Amniotic stem cell (primary cell): ENCODE measurements at places on chromosomes 5 and 9.

- DNase-seq: peak; percentile 22
Observed at GRCh38 chr9:116377179-116377798, 223.7 kb downstream of the PAPPA start.

- no peak for DNase-seq
Observed at GRCh38 chr9:14822666-14823065, 87.6 kb downstream of the FREM1 start.

DNA sequence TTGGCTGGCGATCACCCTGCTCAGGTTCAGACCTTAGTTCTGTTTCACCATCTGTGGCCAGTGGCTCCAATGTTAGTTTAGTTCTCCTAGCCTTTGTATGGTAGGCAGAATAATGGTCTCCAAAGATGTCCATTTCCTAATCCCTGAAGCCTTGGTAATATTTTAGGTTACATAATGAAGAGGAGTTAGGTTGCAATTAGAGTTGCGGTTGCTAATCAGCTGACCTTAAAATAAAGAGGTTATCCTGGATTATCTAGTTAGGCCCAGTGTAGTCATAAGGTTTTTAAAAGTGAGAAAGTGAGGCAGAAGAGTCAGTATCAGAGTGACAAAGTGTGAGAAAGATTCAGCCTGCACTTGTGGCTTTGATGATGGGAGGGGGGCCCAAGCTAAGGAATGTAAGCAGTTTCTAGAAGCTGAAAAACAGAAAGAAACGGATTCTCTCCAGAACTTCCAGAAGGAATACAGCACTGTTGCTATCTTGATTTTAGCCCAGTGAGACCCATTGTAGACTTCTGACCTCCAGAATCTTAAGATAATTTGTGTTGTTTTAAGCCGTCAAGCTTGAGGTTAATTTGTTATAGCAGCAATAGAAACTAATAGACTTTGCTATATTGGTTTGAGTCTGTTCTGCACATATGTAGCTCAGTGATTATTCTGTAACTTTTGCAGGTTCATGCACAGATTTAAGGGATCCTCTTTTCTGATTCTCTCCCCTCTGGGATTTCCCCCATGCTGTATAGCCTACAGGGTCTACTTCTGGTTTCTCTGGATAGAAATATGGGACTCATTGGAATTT lies 21.6 kb downstream of the LNPEP start:
- DNase-seq: no peak

DNA sequence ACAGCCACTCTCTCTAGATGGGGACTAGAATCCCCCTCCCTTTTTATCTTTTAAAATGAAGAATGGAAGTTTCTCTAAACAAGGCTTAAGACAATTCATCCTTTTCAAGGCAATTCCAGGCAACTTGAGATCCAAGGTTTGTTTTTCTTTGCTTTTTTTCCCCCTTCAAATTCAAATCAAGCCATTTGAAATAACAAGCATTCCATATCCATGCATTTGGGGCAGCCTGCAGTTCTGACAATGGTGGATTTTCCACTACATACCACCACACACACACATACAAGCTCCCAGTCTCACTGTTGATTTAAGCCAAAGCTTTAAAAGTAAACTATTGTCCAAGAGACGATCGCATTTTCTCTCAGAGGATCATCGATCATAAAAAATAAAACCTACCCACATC lies 424 bp downstream of the INSYN2B start:
- DNase-seq: no peak

DNA sequence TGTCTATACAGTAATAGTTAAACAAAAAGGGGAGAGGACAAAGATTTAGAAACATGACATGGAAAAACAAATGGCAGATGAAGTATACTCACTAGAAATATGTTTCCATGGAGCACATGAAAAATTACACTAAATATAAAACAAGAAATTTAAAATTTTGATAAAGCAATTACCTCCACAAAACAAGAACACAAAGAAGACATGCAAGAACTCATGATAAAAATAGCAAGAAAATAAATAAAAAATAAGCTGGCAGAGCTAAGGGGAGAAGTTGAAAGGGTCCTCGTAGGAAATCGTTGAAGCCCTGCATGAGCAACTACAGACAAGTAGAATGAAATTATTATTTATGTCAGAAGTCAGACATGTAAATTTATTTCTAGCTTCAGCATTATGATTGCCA lies 22.6 kb upstream of the TMEM171 start:
- DNase-seq: no peak

- no peak for DNase-seq
Observed at GRCh38 chr9:93975262-93975661, 20.1 kb upstream of the BARX1 start.

DNA sequence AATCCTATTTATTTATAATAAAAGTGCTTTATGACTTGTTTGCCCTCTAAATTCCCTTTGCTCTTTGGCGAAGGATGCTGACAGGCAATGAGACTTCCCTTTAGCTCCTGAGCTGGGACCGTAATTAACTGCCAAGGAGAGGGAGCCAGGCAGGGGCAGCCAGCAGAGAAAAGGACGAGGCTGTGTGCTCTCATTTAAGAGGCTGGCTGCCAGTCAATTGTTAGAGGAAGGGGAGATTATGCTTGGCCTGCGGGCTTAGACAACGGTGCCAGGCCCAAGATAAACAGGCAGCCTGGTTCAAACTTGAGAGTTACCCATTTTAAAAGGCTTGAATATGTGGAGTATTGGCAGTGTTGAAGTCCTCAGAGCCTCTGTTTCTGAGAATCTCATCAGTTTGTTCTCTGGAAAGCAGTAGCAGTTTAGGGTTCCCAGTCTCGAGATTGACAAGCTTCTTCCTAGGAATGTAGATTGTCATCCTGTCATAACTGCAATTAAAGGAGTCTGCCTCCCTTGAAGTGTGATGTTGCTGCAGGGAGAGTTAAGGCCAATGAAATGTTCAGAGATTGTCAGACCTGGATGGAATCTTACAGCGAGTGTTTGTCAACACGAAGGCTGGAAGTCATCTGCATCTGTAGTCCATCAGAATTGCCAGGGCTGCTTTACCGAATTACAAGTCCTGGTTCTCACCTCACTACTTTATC lies 113.2 kb downstream of the JAKMIP2 start:
- no peak for DNase-seq

DNA sequence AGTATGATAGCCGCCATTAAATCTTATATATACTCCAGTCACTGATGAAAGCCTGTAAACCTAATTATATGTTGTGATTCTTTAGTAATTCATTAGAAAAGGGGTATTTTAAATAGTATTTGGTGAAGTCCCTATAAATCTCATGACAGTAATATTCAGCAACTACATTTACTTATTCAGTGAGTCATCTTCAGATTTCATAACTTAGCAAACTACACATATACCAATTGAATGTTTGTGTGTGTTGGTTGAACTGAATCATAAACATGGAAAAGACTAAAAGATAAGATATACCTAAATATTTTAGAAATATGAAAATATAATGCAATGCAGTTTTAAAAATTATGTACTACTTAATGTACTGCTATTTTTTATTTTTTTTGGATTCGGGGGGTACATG lies 1050.4 kb downstream of the MAT2B start:
- no peak for DNase-seq

DNA sequence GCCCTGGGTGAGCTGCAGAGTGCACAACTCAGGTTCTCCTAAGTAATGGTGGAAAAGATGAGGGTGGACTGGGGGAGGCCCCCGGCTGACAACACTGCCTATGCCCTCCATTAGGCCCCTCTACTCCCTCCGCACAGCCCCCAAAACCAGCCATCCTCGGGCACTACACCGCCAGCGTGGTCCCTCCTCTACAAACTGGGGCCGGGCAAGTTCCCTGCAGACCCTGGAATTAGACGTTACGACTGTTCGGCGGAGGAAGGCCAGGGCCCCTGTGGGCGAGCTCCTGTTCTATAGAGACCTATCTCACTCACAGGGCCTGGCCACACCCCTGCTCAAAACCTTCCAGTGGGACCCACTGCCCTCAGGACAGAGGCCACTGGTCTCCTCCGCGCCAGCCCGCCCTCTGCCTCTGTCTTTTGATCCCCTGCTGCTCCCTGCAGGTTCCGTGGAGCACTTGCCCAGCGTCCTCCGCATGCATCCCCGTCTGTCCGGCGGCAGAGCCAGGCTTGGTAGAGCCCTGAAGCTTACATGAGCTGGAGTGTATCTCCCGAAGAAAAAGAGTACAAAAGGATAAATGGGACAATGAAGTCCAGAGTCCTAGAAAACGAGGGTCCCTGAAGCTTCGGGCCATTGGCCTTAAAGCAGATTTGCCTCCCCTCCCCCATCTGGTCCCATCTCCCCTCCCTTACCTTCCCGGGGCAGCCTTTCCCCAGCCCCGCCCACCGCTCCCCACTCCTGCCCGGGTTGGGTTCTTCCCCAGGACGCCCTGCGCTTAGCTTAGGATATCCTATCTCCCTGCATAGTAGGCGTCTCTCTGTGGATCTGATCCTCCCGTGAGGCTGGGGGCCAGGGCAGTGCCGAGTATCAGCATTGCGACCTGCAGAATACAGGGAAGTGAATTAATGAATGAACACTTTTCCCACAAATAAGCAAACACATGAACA lies 71.3 kb downstream of the HRH2 start:
- DNase-seq: no peak

DNA sequence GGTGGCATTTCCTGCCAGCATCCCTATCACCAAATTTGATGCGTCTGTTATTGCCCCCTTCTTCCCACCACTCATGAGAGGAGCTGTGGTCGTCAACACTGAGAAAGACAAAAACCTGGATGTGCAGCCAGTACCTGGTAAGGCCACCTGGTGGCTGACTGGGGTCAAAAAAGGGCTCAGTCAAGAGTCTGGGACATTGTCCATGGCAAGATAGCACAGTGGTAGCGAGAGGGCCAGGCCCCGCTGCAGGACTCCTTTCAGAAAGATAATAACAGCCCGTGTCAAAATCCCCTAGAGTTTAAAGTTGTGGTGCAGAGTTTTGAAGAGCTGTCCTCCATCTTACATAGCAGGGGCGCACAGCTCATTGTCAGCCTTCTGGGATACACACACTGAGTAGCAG lies 40.8 kb downstream of the CSF1R start:
- DNase-seq: no peak

- DNase-seq: no peak
Observed at GRCh38 chr9:5773324-5773999, 59.5 kb downstream of the ERMP1 start.

- DNase-seq: no peak
Observed at GRCh38 chr9:85726737-85727136, 15.0 kb downstream of the AGTPBP1 start.

GRCh38 chr9:135941288-135941995 lies 19.7 kb downstream of the UBAC1 start:
- no peak for DNase-seq
